ENCODE measurements at places on chromosomes 1 and 21. TPM values are rescaled to one million over a fixed set of nuclear protein-coding genes. Genes with fewer than 3 reads are reported as not detected.
A peak's percentile ranks its signal among the peaks of the same experiment; 100 is the strongest.

GRCh38 chr1:156552518-156552917 is 19.8 kb downstream of the IQGAP3 start:
- no peaks in the 10 kb centered on the region for H3K27me3 ChIP-seq
- no peaks in the 10 kb centered on the region for H3K4me1 ChIP-seq
- H3K4me3 ChIP-seq = no peak overlapping the region
- H3K27ac ChIP-seq = no peak overlapping the region
- DNase-seq = no peak

GRCh38 chr1:217089361-217090014 is 366.3 kb upstream of the ESRRG start:
- peak overlapping the region; percentile 56 for H3K4me3 ChIP-seq
- H3K36me3 ChIP-seq = no peaks in the 10 kb centered on the region
- peak overlapping the region; percentile 67 for H3K27ac ChIP-seq
- no peaks in the 10 kb centered on the region for H3K27me3 ChIP-seq
- H3K4me1 ChIP-seq = no peaks in the 10 kb centered on the region
- DNase-seq = peak; percentile 51

GRCh38 chr1:64398936-64399335 is 71.0 kb upstream of the CACHD1 start:
- no peak for DNase-seq
- H3K36me3 ChIP-seq = no peaks in the 10 kb centered on the region
- no peaks in the 10 kb centered on the region for H3K4me1 ChIP-seq
- no peaks in the 10 kb centered on the region for H3K27me3 ChIP-seq
- no peak overlapping the region for H3K4me3 ChIP-seq

- DNase-seq = no peak
- H3K4me3 ChIP-seq = peak overlapping the region; percentile 80
- peak overlapping the region; percentile 92 for H3K27ac ChIP-seq
- H3K4me1 ChIP-seq = peaks cover 5% of the 10 kb centered on the region
- H3K27me3 ChIP-seq = no peaks in the 10 kb centered on the region
These were observed 790 bp downstream of the RPS8 start for GRCh38 chr1:44775930-44776729.

WDR64 gene
- not detected for total RNA-seq

RAB3B gene
- 23.6 TPM for total RNA-seq

RIT1 gene
- 20.8 TPM for total RNA-seq

OR2T35 gene
- not detected for total RNA-seq

RAB7B gene
- 17.5 TPM for total RNA-seq

TDRD10 gene
- total RNA-seq = 11.4 TPM

PRRX1 gene
- total RNA-seq = 35.2 TPM

Data from prostate gland (tissue), 2 donors.